Activated CD4-positive, alpha-beta memory T cell treated with anti-CD3 and anti-CD28 coated beads for 36 hours (primary cell): ENCODE measurements at places on chromosomes 3 and 15. TPM values are rescaled to one million over a fixed set of nuclear protein-coding genes. Genes with fewer than 3 reads are reported as not detected.

- DNase-seq = no peak
These were observed 288.0 kb upstream of the TBC1D5 start for GRCh38 chr3:18030371-18030870.

GRCh38 chr3:78792212-78792611 lies 975.6 kb downstream of the ROBO1 start:
- DNase-seq = no peak

DNA sequence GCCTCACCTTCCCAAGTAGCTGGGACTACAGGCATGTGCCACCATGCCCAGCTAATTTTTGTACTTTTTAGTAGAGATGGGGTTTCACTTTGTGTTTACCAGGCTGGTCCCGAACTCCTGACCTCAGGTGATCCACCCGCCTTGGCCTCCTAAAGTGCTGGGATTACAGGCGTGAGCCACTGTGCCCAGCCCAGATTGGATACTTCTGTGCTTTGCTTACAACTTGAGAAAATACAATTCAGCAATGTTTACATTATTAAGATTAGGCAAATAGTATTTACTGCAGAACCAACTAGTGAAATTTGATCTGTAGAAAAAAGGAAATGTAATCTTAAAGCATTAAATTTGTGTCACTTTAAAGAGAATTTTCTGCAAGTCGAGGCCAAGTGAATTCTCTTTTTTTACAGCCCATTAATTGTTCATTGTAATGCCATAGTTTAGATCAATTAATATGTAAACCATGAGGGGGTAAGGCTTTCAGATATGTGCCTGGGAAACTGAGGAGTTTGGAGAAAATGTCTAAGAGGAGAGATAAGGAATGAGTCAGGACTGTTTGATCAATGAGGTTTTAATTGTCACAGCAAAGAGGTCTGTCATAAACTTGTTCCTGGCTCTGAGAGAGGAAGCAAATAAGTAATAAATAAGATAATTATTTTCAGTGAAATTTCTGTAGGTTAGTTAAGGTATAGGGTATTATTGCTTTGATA lies 15.3 kb downstream of the PYDC2 start:
- DNase-seq = no peak

GPR27 gene
- total RNA-seq = 1.3 TPM

MKRN2 gene
- total RNA-seq = 30.1 TPM
